ENCODE measurements at places on chromosomes 2 and 18.

GRCh38 chr2:227407591-227408151 lies 19.9 kb upstream of the SCYGR1 start:
- no peak for DNase-seq

DNA sequence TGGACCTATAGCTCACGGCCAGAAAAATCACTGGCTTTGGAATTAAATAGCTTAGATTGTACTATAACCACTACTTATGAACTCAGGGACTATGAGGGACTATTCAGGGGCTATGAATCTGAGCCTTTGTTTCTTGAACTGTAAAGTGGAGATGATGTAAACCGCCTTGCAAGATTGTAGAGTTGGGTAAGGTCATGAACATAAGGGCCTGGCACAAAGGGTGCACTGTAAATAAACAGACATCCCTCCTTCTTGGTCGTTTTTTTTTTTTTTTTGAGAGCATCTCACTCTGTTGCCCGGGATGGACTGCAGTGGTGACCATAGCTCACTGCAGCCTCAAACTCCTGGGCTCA lies 2.8 kb downstream of the TMEM177 start:
- no peak for DNase-seq

GRCh38 chr2:212064318-212064717 lies 474.3 kb downstream of the ERBB4 start:
- no peak for DNase-seq

DNA sequence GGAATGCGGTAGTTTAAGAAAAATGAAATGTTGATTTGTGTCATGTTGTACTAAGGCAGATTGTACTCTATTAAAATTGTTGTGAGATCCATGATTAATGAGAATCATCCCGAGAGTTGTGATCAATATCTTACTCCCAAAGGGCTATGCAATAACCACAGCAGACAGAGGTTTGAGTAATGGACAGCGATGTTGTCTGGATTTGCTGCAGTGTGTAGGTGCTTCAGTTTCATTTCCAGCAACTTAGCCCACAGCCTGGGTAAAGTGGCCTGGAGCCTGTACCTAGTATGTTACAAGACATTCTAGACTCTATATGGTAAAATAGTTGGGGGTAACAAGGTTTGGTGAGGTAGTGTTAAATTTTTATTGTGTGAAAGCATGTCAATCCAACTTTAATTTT lies 794.3 kb upstream of the CDH7 start:
- DNase-seq, result no peak

GRCh38 chr2:63856303-63856603 lies 14.6 kb downstream of the UGP2 start:
- peak; percentile 16 for DNase-seq

GRCh38 chr18:25146512-25146910 lies 205.5 kb downstream of the ZNF521 start:
- DNase-seq, result no peak

DNA sequence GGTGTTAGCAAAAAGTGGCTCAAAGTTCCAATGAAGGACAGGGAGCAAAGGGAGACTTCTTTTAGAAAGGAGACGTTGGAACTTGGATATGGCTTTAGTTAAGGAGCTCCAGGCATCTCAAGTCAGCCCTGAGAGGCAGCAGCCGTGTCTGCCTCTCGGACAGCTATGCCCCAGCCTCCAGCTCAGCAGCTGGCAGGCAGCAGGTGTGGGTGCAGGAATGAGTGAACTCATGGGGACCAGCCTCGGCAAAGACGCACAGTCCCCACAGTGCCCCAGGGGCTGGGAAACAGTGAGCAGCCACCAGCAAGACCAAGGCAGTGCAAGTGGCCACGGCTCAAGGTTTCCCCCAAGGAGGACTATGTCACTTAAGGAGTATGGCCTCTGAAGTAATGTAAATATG lies 1.6 kb upstream of the LRRFIP1 start:
- DNase-seq, result no peak

- no peak for DNase-seq
These were observed 15.5 kb downstream of the FAM178B start for GRCh38 chr2:96970910-96971309.

DNA sequence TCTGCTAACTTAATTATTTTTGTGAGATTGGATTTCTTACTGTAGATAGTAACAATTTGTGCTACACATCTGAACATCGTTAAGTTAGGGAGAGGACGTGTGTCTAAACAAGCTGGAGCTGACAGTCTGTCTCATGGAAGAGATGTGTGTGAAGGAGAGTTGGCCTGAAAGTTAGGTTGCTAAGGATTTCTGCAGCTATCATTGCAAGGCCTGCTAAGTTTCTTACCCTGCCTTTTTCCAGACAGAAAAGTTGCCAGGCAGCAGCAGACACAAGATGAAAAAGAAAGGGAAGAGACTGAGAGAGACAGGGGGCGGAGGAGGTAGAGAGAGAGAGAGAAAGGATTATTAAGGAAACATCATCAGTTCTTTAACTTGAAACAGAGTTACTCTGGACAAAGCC lies 4.1 kb upstream of the LRP1B start:
- no peak for DNase-seq

- DNase-seq, result no peak
These were observed 34.2 kb downstream of the INPP4A start for GRCh38 chr2:98478907-98479306.

DNA sequence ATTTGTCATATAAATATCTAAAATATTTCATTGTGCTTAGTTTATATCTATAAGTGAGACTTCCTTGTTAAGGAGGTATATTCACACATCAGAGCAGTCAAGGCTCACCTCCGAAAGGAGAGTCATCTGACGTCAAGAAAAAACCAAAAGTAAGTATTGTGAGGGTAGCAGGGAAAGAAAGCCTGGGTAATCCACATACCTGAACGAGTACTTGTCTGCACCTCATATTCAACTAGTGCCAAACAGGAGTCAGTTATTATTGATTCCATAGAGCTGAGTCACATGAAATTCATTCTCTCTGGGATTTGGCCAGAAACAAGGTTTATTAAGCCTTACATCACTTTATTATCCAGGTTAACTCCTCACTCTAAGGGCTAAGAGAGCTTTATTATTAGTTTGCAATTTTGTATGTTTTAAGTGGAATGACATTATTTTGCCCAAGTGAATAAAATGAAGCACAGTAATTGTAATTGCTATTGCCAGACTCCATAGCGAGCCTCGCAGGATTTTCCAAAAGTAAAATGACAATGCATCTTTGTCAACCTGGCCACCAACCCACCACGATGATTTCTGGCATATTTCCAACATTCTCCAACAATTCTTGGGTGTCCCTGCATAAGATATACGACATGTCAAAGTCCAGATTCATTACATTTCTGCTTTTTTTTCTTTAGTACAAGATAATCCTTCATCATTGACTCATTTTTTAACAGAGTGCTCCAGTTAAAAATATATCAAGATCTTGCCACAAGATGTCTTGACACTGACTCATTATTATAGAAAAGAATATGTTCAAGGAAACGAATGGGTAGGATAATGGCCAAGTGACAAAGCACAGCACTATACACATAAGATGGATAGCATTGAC lies 1210.4 kb upstream of the ACVR2A start:
- no peak for DNase-seq

- DNase-seq, result no peak
These were observed 109.0 kb upstream of the PARD3B start for GRCh38 chr2:204436230-204436629.

- DNase-seq, result no peak
These were observed 24.7 kb downstream of the LGALSL start for GRCh38 chr2:64478502-64479230.

DNA sequence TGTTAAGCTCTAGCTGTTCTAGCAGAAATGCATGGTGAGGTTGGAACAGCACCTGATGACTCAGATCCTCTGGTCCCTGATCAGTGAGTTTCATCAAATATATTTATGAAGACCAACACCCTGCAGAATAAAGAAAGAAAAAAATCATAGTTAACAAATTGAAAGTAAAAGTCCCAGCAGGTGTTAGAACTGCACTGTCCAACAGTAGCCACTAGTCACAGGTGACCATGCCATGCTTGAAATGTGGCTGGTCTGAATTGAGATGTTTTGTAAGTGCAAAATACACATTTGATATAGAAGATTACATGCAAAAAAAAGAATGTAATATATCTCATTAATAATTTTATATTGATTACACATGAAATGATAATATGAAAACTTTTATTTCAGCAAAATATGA lies 1010.7 kb upstream of the ZEB2 start:
- no peak for DNase-seq

GRCh38 chr2:14915983-14916382 lies 283.5 kb downstream of the LRATD1 start:
- no peak for DNase-seq

DNA sequence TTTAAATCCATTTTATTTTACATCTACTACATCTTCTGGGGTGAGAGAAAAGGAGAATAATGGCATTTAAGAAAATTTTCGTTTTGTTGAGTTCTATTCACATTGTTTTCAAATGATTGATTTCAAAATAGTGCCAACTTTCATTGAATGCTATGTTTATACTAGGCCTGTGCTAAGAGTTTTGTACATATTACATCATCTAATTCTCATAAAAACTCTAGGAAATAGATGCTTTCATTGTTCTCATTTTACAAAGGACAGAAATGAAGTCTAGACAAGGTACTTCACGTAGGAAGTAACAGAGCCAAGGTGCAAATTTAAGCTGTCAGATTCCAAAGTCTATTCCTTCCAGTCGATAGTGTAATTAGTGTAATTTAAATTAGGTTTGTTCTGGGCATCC lies 402.8 kb upstream of the UBE2E3 start:
- no peak for DNase-seq

GRCh38 chr18:44876755-44877154 lies 196.1 kb downstream of the SETBP1 start:
- no peak for DNase-seq

GRCh38 chr2:216501854-216502253 lies 3.2 kb downstream of the RPL37A start:
- no peak for DNase-seq

GRCh38 chr2:238905644-238906043 lies 57.8 kb downstream of the TWIST2 start:
- no peak for DNase-seq

GRCh38 chr2:215784371-215784783 lies 229.0 kb downstream of the MREG start:
- DNase-seq, result no peak

- no peak for DNase-seq
These were observed 66.7 kb downstream of the SKA1 start for GRCh38 chr18:50441501-50441900.

DNA sequence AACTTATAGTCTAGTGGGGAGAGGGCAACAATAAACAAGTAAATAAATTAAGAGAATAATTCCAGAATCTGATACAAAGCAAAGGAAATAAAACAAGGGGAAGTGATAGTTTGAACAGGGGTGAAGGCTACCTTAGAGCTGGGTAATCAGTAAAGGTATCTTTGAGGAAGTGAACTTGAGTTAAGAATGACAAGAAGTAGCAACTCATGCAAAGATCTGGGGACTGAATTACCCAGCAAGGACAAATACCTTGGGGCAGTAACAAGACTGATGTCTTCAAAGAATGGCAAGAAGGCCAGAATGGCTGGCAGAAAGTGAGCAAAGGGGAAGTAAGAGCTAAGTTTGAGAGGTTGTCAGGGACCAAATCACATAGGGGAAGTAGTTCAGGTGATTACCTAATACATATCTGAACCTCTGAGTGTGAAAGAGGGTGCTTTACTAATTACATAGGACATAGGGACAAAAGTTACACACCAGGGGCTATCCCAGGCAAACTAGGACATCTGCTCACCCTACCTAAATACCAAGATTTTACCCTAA lies 244.6 kb upstream of the HNRNPA3 start:
- DNase-seq, result no peak

GRCh38 chr2:239194731-239195317 lies 206.0 kb downstream of the HDAC4 start:
- DNase-seq, result no peak

GRCh38 chr2:70927138-70927537 lies 8.6 kb upstream of the ATP6V1B1 start:
- DNase-seq, result no peak

DNA sequence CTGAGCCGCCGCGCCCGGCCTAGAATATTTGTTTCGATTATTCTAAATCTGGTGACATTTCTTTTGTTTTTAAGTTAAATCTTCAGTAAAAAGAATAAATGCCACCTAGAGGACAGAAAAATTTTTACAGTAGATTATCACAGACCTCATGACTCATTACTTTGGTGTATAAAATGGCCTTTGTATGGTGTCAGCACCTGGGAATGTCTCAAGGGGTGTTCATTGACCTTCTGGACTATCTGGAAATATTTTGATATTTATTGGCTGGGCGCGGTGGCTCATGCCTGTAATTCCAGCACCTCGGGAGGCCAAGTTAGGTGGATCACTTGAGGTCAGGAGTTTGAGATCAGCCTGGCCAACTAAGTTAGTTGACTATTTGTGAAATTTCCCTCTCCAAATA lies 30.3 kb upstream of the SLC30A6 start:
- DNase-seq, result no peak

GRCh38 chr2:112027767-112028166 lies 27.3 kb upstream of the TMEM87B start:
- DNase-seq, result no peak

GRCh38 chr2:150802635-150803034 lies 315.2 kb upstream of the RND3 start:
- no peak for DNase-seq

GRCh38 chr2:128178650-128179460 lies 87.9 kb downstream of the UGGT1 start:
- no peak for DNase-seq

DNA sequence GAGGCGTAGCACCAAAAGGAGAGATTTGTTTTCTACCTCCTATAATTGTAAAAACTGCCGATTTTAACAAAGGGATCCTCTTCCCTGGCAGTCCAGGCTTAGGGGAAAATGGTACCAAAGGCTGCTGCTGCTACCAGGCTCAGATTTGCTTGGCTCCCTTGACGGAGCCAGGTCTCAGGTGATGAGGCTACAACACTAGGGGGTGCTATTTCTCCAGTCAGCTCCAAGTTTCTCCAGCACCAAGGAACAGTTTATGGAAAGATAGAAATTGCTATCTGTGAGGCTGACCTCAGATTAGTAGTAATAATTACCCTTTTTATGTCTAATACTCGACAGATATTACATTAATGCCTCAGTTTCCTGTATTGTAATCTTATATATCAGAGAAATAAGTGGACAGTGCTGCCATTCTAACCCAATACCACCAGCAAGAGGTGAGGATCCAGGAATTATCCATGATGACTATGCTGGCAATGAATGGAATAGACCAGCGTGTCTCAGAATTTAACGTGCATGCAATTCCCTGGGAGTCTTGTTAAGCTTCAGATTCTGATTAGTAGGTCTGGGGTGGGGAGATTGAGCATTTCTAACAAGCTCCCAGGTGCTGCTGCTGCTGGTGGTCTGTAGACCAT lies 111.3 kb downstream of the ESCO1 start:
- DNase-seq, result no peak

GRCh38 chr2:56613254-56613653 lies 429.5 kb downstream of the CCDC85A start:
- DNase-seq, result no peak

- DNase-seq, result peak; percentile 7
These were observed 3.3 kb downstream of the CDH7 start for GRCh38 chr18:65754121-65754520.

GRCh38 chr2:44569491-44569890 lies 207.7 kb downstream of the CAMKMT start:
- no peak for DNase-seq
